ENCODE measurements at places on chromosomes 7 and 10.

DNA sequence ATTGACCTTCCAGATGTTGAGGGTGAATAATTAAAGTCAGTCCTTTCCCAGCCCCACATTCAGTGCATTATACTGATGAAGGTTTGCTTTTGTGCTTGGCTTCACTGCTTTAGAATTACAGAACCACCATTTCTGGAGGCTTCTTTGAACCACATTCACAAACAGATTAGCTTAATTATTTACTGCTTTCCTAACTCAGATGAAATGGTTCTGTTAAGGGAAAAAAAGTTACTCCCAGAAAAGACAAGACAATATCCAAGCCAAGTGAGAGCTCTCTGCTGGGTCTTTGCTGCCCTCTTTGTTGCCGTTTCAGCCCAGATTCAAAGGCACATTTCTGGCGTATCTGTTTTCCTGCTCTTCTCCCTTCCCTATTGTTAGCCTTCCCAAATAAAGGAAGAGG lies 188.9 kb downstream of the AHR start:
- no peak for DNase-seq

DNA sequence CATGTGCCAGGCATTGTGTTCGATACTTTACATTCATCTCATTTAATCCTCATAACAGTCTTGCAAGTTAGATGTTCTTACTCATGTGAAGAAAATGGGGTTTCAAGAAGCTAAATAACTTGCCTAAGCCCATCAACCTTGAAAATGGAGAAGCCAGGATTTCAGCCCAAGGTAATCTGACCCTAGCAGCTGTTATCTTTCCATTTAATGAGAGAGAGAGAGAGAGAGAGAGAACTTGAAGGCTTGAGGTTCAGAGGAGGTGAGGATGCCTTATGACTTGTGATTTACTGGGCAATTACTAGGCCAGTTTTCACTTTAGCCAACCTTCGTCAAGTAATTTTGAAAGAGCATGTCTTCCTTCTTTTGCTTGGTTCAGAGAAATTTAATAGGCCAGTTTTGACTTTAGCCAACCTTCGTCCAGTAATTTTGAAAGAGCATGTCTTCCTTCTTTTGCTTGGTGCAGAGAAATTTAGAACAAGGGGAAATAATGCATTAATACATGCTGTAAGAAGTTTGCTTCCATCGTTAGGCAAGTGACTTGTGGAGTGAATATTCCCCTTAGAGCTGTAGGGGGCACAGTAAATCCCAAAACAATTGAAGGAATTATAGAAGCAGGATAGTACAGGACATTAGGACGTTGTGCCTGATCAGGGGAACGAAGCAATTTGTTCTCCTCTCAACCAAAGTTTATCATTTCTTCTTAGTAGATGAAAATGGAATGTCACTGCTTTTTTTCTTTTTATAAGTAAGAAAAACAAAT lies 143.0 kb upstream of the BMPER start:
- DNase-seq = no peak

DNA sequence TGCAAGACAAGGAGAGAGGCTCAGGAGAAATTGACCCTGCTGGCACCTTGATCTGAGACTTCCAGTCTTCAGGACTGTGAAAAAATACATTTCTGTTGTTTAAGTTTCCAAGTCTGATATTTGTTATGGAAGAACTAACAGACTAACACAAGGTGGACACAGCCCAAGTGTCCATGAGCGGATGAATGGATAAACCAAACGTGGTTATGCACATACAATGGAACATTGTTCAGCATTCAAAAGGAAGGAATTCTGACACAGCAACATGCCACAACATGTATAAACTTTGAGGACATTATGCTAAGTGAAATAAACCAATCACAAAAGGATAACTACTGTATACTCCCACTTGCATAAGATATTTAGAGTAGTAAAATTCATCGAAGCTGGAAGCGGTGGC lies 76.5 kb downstream of the FAM13C start:
- no peak for DNase-seq

- no peak for DNase-seq
Observed at GRCh38 chr7:3733541-3734140, 432.6 kb downstream of the SDK1 start.

DNA sequence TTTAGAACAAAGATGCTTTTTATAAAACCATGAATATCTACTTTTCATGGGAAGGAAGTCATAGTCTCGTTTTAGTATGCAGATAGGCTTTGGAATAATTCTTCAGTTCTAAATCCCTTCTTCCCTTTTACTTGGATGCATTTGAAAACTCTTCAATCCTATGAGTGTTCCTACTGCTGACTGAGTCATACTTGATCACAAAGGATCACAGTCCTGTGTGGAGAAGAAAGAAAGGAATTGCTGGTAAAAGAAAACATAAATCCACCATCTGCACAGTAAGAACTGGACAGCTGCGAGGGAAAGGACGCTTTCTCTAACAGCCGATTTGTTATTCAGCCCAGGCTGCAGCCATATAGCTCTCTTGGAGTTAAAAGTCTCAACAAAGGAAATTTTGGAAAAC lies 209.9 kb downstream of the SEMA3E start:
- no peak for DNase-seq

GRCh38 chr10:3375505-3375904 lies 202.9 kb upstream of the PITRM1 start:
- DNase-seq = no peak

- no peak for DNase-seq
Observed at GRCh38 chr7:10706875-10707493, 266.7 kb upstream of the PHF14 start.

Measured in activated CD8-positive, alpha-beta memory T cell treated with anti-CD3 and anti-CD28 coated beads, Interleukin-2, amount 10 ng/mL, durations not matched to agents 7 days and 5 days (primary cell).